ENCODE measurements at places on chromosomes 5 and 9. TPM values are rescaled to one million over a fixed set of nuclear protein-coding genes. Genes with fewer than 3 reads are reported as not detected.
A peak's percentile ranks its signal among the peaks of the same experiment; 100 is the strongest.

- DNase-seq: no peak
These were observed 46.2 kb upstream of the PWWP2A start for GRCh38 chr5:160165137-160166068.

- DNase-seq: no peak
These were observed 1.9 kb downstream of the SSNA1 start for GRCh38 chr9:137190315-137190856.

OBP2B gene
- total RNA-seq: not detected

GFRA3 gene
- 0.09 TPM for total RNA-seq

- no peak for DNase-seq
These were observed 1.4 kb downstream of the TUBB4B start for GRCh38 chr9:137242269-137243203.

- DNase-seq: no peak
These were observed 25.7 kb downstream of the LMX1B start for GRCh38 chr9:126639318-126640000.

DNA sequence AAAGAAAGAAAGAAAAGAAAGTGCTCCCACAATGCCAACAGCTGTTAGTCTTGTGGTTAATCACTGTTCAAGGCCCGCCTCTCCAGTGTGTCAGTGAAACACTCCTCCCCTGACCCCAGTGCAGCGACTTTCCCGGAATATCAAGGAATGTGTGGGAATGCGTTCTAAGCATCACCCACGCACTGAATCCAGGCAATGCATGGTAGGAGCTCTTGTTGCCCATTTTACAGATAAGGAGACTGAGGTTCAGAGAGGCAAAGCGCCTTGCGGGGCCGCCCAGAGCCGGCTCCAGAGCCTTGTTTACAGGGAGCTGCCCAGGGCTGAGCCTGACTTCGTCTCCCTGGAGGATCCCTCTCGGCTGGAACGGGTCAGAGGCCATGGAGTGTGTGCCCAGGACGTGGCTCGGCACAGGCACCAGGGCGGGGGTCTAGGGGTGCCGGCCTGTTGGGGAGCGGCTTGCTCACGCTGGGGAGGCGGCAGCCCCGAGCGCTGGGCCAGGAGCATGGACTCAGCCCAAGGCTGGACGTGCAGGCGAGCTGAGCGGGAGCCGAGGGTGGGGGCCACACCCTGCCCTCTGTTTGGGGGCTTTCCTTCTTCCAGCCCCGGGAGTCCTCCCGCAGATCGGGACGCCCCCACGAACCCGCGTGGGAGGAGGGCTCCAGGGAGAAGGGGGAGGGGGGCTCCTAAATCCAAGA lies 823 bp downstream of the ST6GALNAC6 start:
- DNase-seq: peak; percentile 50

DNA sequence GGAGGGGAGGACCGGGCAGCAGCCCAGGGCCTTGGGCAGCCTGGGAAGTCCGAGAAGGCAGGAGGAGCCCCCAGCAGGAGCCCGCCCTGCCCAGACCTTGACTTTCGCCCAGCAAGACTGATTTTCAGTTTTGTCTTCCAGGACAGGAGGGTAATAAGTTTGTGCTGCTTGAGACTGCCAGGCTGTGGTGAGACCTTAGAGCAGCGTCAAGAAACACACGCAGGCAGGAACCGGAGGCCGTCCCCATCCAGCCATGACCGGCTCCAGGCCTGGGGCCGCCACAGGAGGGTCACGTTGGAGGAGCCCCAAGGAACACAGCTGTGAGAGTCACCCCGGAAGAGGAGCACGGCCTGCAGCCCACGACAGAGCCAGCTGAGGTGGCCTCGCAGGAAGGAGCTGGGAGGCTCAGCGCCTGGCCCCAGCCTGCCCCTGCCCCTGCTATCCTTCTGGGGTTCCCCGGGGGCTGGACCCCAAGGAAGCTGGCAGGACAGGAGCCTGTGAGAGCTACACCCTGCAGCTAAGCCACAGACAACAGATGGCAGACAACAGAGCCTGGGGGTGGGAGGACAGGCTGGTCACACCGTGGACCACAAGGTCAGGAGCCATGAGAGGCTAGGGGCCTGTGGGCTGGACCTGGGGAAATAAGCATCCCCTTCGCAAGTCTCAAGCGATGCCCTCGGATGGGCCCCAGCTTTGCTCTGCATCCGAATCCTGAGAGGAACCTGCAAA lies 126.0 kb upstream of the FAM120A start:
- no peak for DNase-seq

- peak; percentile 34 for DNase-seq
These were observed 130.9 kb upstream of the SLC30A5 start for GRCh38 chr5:68962757-68963484.

DNA sequence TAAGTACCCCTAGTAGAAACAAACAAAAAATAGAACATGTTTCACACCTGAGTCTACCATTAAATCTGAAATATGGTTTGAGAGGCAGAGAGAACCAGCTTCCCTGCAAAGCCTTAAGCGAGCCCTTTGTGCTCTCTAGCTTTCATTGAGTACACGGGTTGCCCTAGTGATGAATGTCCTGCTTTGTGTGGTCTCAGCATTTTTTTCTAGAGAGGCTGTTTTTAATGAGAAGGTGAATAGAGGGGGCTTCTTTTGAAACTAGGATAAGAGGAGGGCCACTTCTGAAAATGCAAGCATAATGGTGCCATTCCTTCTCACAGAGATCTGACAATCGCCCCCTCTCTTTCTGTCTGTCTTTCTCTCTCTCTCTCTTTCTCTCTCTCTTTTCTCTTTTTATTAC lies 131.3 kb downstream of the MACIR start:
- DNase-seq: no peak

- no peak for DNase-seq
These were observed 585.7 kb downstream of the ACTL7B start for GRCh38 chr9:108270051-108270450.

- DNase-seq: peak; percentile 48
These were observed 2.3 kb downstream of the TTF1 start for GRCh38 chr9:132404228-132404881.

GRCh38 chr9:127555840-127556820 lies 55.9 kb upstream of the STXBP1 start:
- DNase-seq: peak; percentile 62

GRCh38 chr9:94799578-94800264 lies 73.2 kb downstream of the AOPEP start:
- DNase-seq: no peak

DNA sequence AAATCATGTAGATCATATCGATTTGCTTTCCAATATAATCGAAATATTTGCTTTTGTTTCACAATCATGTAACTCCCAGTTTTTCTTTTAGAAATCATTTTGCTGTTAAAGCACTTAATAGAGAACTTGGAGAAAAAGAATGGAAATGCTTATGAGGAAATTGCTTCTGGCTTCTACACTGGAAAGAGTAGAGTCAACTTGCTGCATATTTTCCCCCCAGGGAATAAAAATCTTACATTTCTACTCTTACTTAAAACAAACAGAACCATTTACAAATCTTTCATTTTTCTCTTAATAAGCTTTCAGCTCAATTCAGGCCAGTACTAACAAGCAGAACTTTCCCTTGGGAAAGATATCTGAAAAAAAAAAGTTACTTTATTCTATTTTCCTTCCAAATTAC lies 312.0 kb downstream of the CHSY3 start:
- DNase-seq: no peak

DNA sequence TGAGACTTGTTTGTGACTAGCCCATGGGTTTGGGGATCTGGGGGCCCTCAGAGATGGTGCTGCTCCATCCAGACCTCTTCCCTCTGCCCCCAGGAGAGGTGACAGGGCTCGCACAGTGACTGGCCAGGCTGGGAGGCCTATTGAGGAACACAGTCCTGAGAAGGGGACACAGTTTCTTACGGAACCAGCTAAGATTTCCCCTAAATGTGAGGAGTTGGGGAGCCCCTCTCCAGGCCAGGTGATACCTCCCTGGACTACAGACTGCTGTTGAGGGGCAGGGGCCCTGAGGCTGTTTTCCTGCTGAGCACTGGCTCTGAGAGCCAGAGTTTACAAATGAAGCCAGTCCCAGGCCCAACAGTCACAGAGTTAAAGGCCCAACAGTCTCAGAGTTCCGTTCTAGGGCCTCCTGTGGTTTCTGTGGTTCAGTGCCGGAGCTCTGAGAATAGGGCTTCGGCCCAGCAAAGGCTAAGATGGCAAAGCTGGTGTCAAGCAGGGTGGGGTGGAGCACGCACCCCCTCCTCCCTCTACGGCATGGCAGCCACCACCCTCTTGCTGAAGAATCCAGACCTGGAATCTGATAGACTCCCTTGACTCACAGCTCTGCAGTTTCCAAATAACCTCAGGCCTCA lies 1.1 kb upstream of the SEMA4D start:
- peak; percentile 60 for DNase-seq

ECM2 gene
- total RNA-seq: not detected

GRCh38 chr5:176690911-176691310 lies 43.6 kb downstream of the TSPAN17 start:
- DNase-seq: no peak

GRCh38 chr5:165031371-165031770 lies 1526.0 kb downstream of the MAT2B start:
- DNase-seq: no peak

DNA sequence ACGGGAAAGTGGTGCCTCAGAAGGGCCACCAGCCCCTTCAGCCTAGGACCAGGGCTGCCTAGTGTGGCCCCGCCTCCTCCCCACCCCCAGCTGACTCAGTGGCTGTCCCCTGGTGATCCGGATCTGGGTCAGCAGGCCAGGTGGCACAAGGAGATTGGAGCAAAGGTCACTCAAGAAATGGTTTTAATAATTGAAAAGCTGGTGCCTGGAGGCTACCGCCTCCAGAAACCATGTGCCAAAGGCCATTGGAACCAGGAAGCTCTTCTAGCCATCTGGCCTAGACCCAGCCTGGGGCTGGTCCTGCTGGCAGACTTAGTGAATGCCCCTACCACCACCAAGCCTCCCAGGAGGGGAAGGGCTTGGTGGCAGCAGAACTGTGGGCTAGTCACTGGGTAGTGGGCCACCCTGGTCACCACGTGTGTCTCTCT lies 1.5 kb downstream of the ST6GALNAC4 start:
- peak; percentile 26 for DNase-seq

TMEM171 gene
- not detected for total RNA-seq

DNA sequence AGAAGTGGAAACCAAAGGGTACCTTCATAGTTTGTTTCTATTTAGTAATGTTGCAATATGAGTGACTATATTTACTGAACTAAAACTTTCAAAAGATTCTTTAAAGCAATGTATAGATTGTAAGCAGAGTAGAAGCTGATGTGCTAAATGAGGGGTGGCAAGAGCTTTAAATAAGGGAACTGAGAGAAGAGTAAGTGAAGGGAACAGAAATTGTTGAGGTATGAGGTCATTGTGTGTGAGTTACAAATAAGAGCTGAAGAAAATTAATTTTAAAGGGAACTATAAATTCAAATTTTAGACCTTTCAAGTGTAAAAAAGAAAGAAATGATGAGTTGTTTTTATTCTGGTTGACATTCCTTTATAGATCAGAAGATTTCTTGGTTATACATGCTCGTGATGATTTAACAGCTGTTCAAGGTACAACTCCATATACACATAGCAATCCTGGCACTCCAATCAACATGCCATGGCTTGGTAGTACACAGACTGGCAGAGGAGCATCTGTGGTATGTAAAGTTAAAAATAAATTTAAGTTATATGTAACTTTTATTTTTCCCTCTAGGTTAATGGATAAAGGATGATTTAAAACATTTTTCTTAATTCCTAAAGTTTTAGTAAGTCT lies 135.1 kb upstream of the TNFAIP8 start:
- DNase-seq: no peak

- DNase-seq: no peak
These were observed 24.5 kb upstream of the RAB14 start for GRCh38 chr9:121226175-121226574.

TSSK1B gene
- total RNA-seq: not detected

Data from activated CD4-positive, alpha-beta T cell treated with anti-CD3 and anti-CD28 coated beads for 36 hours (primary cell).